ENCODE measurements at places on chromosomes 1 and 21. TPM values are rescaled to one million over a fixed set of nuclear protein-coding genes. Genes with fewer than 3 reads are reported as not detected.

GRCh38 chr1:224922404-224923164 is 6.9 kb upstream of the DNAH14 start:
- DNase-seq, result no peak
- no peaks in the 10 kb centered on the region for H3K4me1 ChIP-seq
- no peaks in the 10 kb centered on the region for H3K36me3 ChIP-seq
- H3K27me3 ChIP-seq, result no peaks in the 10 kb centered on the region

- no peak overlapping the region for H3K27ac ChIP-seq
- no peaks in the 10 kb centered on the region for H3K27me3 ChIP-seq
- DNase-seq, result peak; percentile 57
- H3K36me3 ChIP-seq, result no peaks in the 10 kb centered on the region
- H3K4me3 ChIP-seq, result peak overlapping the region; percentile 71
- H3K4me1 ChIP-seq, result no peaks in the 10 kb centered on the region
These were observed 522 bp downstream of the LRP8 start for GRCh38 chr1:53327182-53327913.

GRCh38 chr1:96363826-96364225 is 357.8 kb upstream of the PTBP2 start:
- DNase-seq, result no peak
- no peaks in the 10 kb centered on the region for H3K36me3 ChIP-seq
- no peaks in the 10 kb centered on the region for H3K4me1 ChIP-seq
- H3K27ac ChIP-seq, result no peak overlapping the region
- H3K4me3 ChIP-seq, result no peak overlapping the region

DNA sequence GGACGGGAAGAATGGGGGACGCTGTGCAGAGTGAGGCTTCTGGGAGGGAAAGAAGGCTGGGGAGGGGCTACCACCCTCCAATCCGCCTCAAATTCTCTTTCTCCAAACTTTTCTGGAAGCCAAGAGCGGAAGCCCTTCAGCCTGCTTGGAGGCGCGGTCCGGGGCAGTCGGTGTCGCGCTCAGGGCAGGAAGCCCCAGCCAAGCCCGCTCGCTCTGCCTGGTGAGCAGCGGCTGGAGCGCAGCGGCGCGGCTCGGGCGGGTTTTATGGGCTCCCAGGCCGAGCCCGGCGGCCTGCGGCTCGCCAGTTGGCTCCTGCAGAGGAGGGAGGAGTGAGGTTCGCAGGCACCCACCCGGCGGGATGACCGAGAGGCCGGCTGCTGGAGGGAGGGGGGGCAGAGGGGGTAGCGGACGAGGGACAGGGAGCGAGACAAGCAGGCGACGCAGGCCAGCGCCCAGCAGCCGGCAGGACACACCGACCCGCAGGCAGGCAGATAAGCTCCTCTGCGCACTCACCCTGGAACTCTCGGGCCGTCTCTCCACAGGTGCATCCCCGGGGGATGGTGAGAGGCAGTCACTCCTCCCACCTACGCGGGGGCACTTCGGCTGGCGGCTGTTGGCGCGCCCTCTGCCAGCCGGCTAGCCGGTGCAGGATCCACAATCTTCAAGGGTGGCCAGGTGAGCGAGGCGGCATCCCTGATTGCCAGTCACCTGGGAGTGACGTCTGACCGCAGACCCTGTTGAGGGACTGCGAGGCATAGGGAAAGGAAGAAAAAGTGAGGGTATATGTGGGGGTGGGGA is at the start of gene AVPR1B:
Gene AVPR1B (minus strand): TSS at position 238 of the 798 bp plus-strand sequence. CDS start 498 bp downstream, outside the sequence.
- no peak within 1 kb of the TSS for H3K27ac ChIP-seq
- no peaks in the 10 kb centered on the region for H3K4me1 ChIP-seq
- DNase-seq, result peak; percentile 74

GRCh38 chr1:43563876-43564539 is 33.3 kb downstream of the PTPRF start:
- DNase-seq, result no peak
- no peaks in the 10 kb centered on the region for H3K36me3 ChIP-seq
- H3K4me1 ChIP-seq, result no peaks in the 10 kb centered on the region
- no peaks in the 10 kb centered on the region for H3K27me3 ChIP-seq
- H3K27ac ChIP-seq, result no peak overlapping the region
- H3K4me3 ChIP-seq, result no peak overlapping the region

Gene HSPA6
- total RNA-seq, result 19.0 TPM

Gene GBP4
- 17.7 TPM for total RNA-seq
